Fibroblast of skin of left quadriceps (primary cell): ENCODE measurements at places on chromosomes 2 and 18.

GRCh38 chr2:224022486-224022885, 16.6 kb downstream of the SERPINE2 start:
- DNase-seq, result no peak

DNA sequence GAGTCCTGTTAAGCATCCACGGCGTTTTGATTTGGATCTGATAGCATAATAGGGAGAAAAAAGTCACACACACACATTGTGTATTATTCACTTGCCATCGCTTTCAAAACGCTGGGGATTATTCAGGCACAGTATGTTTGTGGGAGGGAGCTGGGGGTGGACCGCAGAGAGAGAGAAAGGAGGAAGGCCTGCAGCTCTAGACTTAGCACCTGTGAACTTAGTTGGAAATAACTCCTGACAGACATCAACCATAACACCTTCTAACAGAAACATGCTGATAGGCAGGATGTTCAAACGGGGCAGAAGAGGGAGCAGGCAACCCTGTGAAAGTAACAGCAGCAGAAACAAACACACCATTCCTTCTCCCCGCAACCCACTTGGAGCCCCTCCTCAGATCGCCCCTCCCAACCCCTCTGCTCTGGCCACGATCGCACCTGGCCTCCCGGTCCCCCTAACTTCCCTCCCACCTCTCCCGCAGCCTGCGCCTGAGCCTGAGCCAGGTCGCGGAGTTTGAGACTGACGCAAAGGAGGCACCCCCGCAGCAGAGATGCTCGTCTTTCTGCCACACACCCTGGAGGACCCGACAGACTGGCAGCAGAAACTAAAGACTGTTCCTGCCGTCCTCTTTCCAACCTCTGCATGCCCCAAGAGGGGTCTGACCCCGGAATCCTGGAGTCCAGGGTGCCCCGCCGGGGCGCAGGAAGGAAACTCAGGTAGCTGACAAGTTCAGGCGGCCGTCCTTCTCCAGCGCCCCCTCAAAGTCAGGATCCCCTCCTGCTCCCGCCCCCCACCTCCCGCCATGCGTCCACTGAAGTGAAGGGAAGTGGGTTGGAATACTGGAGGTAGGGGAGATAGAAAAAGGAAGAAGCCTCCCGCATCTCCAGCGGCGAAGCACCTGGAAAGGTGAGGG, 738 bp downstream of the CHST9 start:
- no peak for DNase-seq

GRCh38 chr2:190964170-190964795, 49.7 kb downstream of the STAT1 start:
- no peak for DNase-seq

DNA sequence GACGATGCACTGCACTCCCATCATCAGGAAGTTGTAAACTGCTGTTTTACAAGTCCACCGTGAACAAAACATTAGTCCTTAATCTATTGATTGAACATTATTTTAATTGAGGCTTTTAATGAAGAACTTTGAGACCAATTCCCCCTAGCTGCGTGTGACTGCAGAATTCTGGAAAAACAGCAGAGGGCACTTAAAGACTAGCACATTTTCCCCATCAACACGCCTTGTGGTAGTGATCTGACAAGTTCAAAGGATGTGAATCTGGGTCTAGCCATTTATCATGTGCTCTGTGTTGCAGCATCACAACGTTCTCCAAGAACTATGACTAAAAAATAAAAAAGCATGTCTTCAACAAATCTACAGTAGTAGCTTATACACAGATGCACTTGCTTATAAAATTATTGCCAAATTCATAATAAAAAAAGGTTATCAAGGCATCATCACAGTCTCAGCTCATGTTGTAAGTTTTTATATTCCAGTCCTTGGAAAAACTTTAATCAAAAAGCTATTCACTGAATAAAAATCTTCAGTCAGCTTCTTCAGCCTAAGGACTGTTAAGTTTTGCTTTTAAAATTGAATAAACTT, 35.8 kb downstream of the SKOR2 start:
- peak; percentile 32 for DNase-seq

GRCh38 chr18:56083097-56083521, 495.1 kb upstream of the TCF4 start:
- peak; percentile 16 for DNase-seq

DNA sequence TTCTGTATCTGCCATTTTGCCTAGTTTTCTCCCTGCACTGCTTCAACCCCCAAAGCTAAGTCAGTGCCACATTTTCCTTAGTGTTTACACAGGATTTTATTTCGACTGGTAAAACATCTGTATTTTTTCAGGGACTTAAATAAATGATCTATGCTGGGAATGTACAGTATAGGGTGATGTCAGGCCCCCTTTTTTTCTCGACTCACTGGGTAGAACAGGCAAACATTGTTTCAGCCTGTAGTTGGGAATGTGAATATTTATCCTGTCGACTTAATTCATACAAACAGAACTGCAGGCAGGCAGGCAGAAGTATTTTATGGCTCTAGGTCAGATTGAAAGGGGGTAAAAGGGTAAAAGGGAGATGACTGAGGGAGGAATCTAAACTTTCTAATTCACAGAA, 123.5 kb upstream of the ZFP36L2 start:
- no peak for DNase-seq
